GM12878 (cell line): ENCODE measurements at places on chromosomes 1 and 21. TPM values are rescaled to one million over a fixed set of nuclear protein-coding genes. Genes with fewer than 3 reads are reported as not detected.

DNA sequence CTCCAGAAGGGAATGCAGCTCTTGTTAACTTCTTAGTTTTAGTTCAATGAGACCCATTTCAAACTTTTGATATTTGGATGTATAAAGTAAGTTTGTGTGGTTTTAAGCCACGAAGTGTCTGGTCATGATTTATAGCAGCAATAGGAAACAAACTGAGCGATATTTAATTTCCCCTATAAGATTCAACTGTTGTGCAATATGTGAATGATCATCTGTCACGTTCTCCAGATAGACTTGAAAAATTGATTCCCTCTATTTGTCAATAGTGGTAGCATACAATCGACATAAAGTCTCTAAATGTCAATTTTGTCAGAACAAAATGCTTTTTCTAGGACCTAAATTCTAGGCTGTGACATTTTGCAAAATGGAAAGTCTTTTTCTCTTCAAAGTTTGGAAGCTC lies 240.1 kb downstream of the KCTD3 start:
- DNase-seq, result no peak

GRCh38 chr1:41935226-41935625 lies 16.5 kb upstream of the HIVEP3 start:
- no peak for DNase-seq

DNA sequence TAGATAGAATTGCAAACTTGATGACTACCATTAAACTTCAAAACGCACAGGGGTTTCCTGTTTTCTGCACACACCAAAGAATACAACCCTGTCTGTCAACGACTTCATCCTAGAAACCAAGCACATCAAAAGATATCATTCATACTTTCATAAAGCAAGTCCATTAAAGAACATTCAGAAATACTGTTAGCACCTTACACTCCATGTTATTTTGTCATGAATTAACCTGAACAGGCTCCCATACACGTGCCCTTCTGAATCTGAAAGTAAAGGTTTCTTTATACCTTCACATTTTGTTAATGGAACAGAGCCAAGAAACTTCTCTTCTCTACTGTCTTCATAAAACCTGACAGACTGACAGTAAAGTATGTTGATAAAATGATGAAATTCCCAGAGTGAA lies 46.1 kb downstream of the PUM1 start:
- DNase-seq, result no peak

Gene CCDC185
- not detected in 2 replicates for total RNA-seq

Gene GUCA2B
- total RNA-seq, result not detected in 2 replicates

DNA sequence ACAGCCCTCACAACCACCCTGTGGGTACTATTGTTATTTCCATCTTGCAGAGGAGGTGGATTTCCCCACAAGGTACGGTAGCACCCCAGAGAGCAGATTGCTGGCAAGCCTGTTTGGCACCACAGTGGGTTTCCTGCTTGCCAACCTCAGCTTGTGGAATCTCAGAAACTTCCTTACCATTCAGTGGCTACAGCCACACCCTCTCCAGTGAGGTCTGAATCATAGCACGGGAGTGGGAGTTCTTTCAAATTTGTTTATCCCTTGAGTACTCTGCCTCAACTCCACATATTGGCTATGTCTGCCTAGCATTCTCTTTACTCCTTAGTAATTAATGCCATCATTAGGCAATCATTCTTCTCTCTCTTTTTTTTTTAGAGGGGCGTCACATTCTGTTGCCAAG lies 162.1 kb downstream of the PTPRU start:
- DNase-seq, result no peak

Gene GPR3
- total RNA-seq, result 0.33 and 0.56 TPM in 2 replicates

Gene FLG
- total RNA-seq, result not detected in 2 replicates

Gene OR2L13
- not detected in 2 replicates for total RNA-seq

DNA sequence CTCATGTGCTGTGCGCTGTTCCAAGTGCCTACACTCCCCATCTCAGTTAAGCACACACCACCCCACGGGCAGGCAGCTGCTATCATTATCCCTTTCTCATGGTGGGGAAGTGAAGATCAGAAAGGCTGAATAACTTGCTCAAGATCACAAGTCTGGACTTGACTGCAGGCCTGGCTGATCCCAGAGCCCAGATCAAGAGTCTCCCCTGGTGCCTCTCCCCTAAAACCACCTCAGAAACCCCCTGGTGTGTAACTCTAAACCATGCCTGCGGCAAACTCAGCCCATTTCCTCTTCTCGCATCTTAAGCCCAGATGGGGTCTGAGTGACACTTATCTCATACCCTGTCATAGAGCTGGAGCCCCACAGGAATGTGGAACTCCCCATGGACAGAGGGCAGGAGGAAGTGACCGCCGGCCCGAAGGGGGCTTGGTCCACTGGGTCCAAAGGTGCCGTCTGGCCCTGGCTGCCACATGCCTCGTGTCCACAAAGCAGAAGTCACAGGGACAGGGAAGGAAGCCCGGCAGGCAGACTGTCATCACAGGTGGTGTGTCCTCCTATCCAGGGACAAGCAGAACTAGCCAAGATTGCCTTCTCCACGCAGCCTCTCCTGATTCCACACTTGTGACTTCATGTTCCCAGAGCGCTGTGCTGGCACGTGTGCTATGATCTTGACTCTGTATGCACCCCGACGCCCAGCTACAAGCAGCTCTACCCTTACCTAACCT lies 92.1 kb downstream of the SYF2 start:
- DNase-seq, result peak; percentile 69

GRCh38 chr1:203219934-203220333 lies 9.5 kb downstream of the CHIT1 start:
- no peak for DNase-seq

- no peak for DNase-seq
Measured at GRCh38 chr21:36719614-36720013, 20.7 kb downstream of the SIM2 start.

DNA sequence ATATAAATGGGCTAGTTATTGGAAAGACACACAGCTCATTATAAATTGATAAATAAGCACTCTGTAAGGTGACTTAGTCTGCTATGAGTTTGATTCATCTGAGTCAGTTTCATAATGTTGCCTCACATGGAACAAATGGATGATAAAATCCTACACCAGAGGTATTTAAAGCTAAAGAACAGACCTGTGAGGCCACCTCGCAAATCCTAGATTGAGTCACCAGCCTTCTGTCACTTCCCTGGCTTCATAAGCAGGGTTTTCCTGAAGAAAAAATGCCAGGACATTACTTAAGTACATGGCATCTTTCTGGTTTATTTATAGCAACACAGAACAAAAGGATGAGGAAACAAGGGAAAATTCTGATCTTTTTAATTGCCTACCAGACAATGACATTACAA lies 18.4 kb downstream of the CD2 start:
- no peak for DNase-seq

DNA sequence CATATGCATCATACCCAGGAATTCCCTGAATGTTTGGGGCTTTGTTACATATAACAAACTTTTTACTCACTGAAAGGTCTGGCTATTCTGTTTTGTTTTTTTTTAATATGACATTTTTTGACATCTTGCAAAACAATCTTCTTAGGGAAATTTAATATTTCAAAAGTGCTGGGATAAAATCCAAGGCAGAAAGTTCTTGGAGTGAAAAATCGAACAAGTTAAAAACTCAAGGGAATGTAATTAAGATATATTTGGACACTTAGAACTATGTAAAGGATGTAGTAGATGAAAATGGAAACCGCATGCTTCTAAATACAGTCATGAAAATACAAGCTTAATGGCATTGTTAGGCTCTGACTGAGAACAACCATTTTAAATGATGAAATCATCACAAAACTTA lies 8.6 kb downstream of the CHODL start:
- no peak for DNase-seq

Gene CD5L
- 0.10 and 0.43 TPM in 2 replicates for total RNA-seq

Gene ACOT11
- 0.72 and 0.90 TPM in 2 replicates for total RNA-seq

DNA sequence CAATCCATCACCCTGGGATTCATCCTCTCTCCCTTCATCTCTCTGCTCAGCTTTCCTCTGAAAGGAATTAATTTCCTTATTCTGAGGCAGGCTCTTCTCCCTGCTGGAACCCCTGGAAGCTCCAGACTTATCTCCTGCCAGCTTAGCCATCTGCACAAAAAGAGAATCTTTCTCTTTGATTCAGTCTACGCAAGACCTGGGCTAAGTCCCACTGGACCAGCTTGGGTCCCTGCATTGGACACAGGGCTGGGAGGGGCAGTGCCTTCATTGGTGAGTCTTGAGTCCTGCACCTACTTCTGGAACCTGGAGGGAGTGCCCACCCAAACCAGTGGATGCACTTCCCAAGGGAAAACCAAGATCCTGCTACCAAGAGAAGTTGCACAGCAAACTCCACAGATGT lies 271.7 kb upstream of the CSF3R start:
- DNase-seq, result no peak

Gene COL16A1
- 3.7 and 3.9 TPM in 2 replicates for total RNA-seq

Gene FMO3
- total RNA-seq, result 0.08 and 0.10 TPM in 2 replicates

GRCh38 chr21:44601596-44602462 lies 1.4 kb downstream of the KRTAP10-7 start:
- no peak for DNase-seq

- DNase-seq, result no peak
Measured at GRCh38 chr1:218930472-218931241, 243.0 kb upstream of the LYPLAL1 start.

GRCh38 chr1:53016705-53017104 lies 45.3 kb upstream of the PODN start:
- no peak for DNase-seq

Gene HPDL
- 54.6 and 60.2 TPM in 2 replicates for total RNA-seq

Gene CCDC17
- total RNA-seq, result 1.7 and 1.9 TPM in 2 replicates

DNA sequence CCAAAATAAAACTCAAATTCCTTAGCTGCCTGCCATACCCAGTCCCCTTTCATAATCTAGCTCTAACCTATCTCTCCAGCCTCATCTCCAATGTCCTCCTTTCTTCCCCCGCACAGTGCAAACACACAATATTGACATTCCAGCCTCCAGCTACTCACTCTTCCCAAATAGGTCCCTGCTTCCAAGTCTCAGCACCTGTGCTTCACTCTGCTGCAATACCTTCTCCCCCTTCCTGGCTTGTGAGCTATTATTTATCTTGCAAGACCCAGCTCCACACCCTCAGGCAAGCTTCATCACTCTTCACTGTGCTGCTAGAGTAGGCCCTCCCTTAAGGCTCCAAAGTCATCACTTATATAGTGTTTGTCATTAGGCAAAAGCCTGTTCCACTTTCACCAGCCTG lies 9.7 kb downstream of the PLPP3 start:
- DNase-seq, result no peak

DNA sequence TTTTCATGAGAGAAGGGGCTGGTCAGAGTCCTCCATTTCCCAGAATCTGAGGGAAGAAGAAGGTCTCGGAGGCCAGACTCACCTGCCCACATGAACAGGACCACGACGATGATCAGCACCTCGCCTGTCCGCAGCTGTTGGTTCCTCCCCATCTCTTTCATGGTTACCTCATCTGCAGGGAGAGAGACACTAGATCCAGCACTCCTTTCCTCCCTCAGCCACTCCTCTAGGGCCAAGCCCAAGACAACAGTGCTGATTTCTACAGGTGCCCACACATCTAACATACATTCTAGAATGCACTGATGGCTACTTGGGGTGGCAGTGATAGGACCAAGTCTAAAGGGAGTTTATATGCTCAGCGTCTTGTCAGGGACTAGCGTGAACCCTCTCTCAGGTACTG lies 3.0 kb downstream of the FNDC5 start:
- no peak for DNase-seq

Gene TMCO4
- total RNA-seq, result 17.8 and 19.1 TPM in 2 replicates

DNA sequence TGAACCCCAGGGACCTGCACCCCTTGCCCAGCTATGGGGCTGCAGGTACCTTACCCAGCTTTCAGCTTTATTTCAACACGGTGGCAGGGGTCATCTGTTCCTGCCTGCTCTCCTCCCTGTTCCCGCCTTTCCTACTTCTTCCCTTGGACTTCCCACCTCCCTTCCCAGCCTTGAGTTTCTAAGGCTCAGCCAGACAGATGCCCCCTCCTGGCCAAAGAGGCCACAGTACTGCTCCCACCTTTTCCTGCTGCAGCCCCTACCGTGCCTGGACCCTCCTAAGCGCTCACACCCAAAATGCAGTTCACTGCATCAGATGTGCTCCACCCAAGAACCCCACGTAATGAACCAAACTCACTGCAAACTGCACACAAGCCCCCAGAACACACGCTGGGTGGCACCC lies 7.7 kb downstream of the NOC2L start:
- no peak for DNase-seq

Gene GLIS1
- 0.13 TPM in 1 of 2 replicates, not detected in the other for total RNA-seq

Gene C1QB
- 0.19 and 0.62 TPM in 2 replicates for total RNA-seq

Gene TSSK3
- 0.82 and 1.2 TPM in 2 replicates for total RNA-seq

GRCh38 chr1:165365341-165365740 lies 8.8 kb upstream of the LMX1A start:
- DNase-seq, result no peak

Gene NEK2
- total RNA-seq, result 28.7 TPM in 2 replicates

DNA sequence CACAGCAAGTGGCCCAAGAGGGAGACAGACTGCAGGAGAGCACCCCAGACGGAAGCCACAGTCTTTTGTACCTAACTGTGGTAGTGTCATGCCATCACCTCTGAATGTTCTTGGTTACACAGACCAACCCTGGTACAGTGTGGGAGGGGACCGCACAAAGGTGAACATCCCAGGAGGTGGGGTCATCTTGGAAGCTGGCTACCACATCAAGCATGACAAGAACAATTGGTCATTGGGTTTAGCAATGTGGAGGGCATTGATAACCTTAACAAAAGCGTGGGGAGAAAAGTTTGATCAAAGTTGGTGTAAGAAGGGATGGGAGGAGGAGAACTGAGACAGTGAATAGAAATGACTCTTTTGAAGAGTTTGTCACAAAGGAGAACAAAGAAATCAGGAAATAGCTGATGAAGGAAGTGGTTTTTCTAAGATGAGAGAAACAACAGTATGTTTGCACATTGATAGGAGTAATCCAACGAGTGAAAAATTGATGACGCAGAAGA lies 87.1 kb upstream of the CACNA1E start:
- DNase-seq, result no peak

Gene RNU1-1
- 2,403 and 2,678 TPM in 2 replicates for total RNA-seq

DNA sequence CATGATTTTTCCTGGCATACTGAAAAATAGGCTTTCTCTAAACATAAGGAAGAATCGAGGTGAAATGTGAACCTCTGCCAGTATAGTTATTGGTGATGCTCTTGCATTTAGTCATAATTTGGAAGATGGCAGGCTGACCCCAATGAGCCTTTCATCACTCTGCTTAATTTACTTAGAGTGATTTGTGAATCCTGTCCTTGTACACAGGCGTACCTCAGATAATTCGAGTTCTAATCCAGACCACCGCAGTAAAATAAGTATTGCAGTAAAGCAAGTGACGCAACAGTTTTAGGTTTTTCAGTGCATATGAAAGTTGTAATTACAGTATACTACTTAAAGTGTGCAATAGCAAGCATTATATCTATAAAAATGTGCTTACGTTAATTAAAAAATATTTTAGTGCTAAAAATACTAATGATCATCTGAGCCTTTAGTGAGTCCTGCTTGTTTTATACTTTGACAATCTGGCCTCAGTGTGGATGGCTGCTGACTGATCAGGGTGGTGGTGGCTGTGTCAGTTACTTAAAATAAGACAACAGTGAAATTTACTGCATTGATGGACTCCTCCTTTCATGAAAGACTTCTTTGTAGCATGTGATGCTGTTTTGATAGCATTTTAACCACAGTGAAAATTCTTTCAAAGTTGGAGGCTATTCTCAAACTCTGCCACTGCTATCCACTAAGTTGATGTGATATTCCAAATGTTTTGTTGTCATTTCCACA lies 1.7 kb downstream of the PKNOX1 start:
- no peak for DNase-seq

Gene CD52
- 291 and 301 TPM in 2 replicates for total RNA-seq
